ENCODE measurements at places on chromosomes 2 and 18.

DNA sequence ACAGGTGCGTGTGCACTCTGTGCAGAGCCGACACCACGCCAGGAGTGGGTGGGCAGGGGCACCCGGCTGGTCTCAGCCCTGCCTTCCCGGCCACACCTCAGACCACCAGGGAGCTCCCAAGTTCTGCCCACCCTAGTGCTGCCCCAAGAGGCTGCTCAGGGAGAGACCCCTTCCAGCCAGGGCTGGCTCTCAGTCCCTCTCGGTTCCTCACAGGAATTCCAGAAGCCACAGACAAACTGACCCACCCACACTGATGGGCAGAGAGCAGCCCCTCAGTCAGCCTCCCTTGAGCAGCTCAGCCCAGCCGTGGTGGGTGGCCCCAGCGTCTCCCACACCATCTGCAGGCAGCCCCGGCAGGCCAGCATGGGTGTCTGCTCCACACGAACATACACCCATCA lies 33.8 kb downstream of the GPC1 start:
- peak; percentile 7 for DNase-seq

GRCh38 chr18:58362829-58363271 lies 266.0 kb downstream of the ALPK2 start:
- DNase-seq = no peak

DNA sequence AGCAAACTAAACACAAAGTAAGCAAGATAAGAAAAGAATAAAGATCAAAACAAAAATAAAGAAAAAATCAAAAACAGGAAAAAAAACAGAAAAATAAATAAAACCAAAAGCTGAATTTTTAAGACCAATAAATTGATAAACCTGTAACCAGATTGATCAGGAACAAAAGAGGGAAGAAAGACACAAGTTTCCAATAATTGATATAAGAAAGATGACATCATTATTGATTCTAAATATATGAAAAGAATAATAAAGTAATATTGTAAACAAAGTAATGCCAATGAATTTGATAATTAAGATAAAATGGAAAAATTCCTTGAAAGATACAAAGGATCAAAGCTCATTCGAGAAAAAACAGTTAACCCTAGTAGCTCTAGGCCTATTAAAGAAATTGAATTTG lies 394.6 kb upstream of the LRATD1 start:
- DNase-seq = no peak

- DNase-seq = no peak
These were observed 77.2 kb upstream of the STK17B start for GRCh38 chr2:196248467-196249094.

- DNase-seq = no peak
These were observed at the start of gene TMEM178A for GRCh38 chr2:39665811-39666490. TSS of gene TMEM178A (plus strand) at chr2:39665917. CDS start at chr2:39665975, 58 bp downstream.

DNA sequence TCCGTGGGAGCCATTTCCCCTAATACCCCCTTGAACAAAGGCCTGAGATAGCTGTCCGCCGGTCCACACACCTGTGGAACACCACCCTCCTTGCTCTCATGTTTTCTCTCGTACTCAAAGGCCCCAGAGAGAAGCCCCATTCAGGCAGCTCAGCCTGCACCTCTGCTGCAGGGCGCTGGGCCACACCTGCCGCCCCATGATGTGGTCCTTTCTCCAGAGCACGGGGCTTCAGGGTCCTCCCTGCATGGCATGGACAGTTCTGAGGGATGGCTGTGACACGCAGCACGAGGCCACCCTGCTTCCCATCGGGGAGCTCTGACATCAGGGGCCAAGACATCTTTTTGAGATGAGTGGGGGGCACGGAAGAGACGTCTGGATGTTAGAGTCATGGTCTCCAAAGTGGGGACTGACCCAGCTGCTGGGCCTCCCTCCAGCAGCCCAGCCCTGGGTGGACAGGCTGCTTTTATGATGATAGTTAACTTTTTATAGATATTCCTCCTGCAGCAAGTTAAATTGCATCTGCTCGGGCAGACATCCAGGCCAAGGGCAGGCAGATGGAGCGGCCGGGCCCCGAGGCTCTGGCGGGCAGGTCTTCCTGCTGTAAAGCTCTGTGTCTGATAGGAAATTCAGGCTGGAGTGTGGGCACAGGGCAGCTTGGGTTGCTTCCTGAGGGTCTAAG lies 56.7 kb downstream of the SDC1 start:
- DNase-seq = no peak

GRCh38 chr2:148936857-148937450 lies 61.9 kb downstream of the KIF5C start:
- DNase-seq = no peak

GRCh38 chr2:172894689-172895387 lies 159.2 kb downstream of the RAPGEF4 start:
- no peak for DNase-seq

DNA sequence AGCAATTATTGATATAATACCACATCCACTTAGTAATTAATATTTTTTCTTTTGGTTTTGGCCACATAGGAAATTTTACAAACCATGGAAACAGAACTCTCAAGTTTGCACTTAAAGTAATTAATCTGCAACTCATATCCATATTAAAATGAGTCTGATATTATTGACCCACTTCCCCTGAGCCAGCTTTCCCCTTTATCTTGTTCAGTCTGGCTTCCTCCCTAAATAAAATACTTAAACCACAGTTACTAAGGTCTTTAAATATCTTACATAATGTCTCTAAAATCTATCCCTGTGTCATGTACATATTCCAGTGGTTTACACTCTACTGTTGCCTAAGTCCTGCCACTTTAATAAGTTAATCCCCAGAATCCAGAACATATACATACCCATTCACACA lies 564.9 kb upstream of the FSHR start:
- no peak for DNase-seq

GRCh38 chr2:44655401-44655864 lies 286.1 kb upstream of the SIX3 start:
- peak; percentile 78 for DNase-seq

DNA sequence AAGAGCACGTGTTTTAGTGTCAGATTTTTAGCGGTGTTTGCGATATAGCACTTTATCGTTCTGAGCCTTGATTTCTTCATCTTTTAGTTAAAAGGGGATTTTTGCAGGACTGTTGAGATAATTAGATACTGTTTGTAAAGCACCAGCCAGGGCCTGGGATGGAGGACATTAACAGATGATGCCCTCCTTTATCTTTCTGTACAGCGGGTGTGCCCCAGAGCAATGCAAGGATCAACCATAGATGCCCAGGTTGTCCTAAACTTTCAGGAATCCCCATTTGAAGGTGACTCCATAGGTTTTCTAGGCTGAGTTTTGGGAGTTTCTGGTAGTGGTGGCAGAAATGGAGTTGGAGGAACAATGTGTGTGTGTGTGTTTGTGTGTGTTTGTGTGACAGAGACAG lies 97.0 kb upstream of the SPRED2 start:
- DNase-seq = no peak

- DNase-seq = no peak
These were observed 45.6 kb upstream of the ODC1 start for GRCh38 chr2:10493634-10494281.

DNA sequence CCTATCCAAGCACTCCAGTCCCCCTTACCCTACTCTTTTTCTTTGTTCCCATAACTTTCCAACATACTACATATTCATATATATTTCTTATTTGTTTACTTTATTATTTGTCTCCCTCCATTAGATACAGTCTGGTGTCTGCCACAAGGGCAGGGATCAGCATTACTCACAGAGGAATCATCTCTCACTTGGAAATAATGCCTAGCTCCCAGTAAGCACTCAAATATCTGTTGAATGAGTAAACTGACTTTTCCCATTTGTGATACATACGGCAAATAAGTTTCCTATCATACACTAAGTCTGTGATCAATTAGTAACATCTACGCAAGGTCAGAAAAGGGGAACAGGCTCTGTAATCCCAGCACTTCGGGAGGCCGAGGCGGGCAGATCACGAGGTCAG lies 18.7 kb downstream of the C1D start:
- no peak for DNase-seq

- DNase-seq = no peak
These were observed 133.1 kb downstream of the MREG start for GRCh38 chr2:215879977-215880940.

DNA sequence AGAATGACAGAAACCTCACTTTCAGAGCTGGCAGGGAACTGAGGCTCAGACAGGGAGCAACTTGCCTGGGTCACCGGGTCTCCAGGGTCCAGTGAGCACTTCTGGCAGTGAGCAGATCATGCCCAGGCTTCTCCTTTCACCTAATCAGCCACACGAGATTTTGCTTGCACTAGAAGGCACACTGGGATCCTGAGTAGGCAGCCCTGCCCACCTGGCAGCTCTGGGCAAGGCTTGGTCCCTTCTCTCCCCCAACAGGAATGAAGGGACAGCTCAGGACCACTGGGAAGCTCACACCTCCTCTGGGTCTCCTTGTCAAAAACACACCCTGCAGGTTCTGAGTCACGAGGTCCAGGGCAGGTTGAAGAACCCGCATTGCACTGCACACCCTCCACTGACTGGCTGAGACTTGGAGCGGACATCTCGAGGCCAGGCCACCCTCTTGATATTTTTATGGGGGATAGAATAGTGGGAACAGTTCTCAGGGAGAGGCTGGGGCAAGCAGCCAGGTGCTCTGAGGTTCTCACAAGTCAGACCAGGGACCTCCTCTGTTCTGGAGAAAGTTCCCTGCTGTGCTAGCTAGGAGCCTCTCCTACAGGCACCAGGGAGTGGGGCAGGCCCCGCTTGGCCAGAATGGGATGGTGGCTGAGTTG lies 5.7 kb downstream of the MAL start:
- no peak for DNase-seq

GRCh38 chr18:32025744-32026143 lies 7.1 kb downstream of the RNF125 start:
- DNase-seq = no peak

GRCh38 chr2:179513181-179513580 lies 248.5 kb upstream of the SESTD1 start:
- no peak for DNase-seq

- no peak for DNase-seq
These were observed 113.6 kb downstream of the RNF144A start for GRCh38 chr2:7030810-7031209.

DNA sequence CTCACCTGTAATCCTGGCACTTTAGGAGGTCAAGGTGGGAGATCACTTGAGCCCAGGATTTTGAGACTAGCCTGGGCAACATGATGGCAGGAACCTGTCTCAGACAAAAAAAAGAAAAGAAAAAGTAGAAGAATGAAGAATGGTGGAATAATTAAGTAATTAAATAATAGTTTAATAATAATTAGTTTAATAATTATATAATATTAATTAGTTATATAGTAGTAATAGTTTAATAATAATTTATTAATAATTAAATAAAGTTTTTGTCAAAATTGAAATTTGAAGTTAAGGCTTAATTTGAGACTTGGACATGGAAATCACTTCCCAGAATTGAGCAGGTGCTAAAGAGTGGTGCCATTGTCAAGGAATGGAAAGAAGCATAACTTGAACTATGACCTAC lies 52.2 kb upstream of the ABCA12 start:
- no peak for DNase-seq

GRCh38 chr2:100924520-100925451 lies 77.3 kb upstream of the RPL31 start:
- DNase-seq = no peak

- no peak for DNase-seq
These were observed 63.5 kb upstream of the WIPF1 start for GRCh38 chr2:174660984-174661675.

DNA sequence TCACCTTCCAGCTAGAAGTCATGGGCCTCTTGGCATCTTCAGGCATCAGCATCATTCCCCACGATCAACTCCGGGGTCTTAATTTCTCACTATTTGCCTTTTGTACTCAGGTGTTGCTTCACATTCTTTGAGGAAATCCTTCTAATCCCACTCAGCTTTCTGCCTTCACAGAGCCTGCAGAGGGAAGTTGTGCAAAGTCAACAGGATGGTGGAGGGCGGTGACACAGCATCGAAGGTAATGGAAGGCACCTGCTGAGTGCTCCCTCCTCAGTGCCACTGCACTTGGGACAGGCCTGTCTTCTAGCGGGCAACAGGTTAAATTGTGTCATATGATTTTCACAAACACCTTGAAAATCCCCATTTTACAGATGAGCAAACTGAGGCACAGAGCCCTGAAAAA lies 164.0 kb downstream of the EN1 start:
- DNase-seq = no peak

GRCh38 chr2:98377544-98377943 lies 31.3 kb downstream of the CNGA3 start:
- DNase-seq = no peak

DNA sequence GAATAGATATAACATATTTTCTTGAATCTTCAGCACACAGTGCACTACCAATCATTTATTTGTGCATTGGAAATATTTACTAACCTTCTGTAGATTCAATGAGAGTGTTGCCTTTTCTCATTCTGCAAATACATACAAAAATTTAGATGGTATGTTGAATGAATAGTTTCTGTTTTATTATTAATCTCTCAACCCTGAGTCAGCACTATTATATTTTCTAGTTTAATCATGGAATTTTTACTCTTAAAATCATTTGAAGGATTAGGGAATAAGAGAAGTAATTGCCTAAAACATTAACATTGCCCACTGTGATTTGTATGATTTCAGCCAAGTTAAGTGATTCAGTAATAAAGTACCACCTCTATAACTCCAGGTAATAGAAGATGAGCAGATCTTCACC lies 370.2 kb upstream of the CDH7 start:
- no peak for DNase-seq

GRCh38 chr2:238950551-238950950 lies 102.7 kb downstream of the TWIST2 start:
- no peak for DNase-seq

DNA sequence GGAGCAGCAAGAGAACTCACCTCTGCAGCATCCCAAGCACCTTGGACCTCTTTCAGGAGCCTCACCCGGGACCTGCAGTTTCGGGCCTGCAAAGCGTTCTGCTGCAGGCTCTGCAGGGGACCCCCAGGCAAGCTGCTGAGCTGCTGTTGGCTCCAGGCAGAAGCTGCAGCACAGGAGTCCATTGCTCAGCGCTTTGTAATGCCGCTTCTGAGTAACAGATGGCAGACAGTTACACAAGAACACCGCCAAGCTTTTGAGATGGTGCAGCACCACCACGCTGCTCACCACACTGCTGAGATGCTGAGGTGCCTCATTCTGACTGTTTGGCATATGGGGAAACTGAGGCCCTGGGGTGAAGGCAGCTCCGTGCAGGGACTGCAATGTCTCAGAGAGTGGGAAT lies 1.9 kb upstream of the GALNT14 start:
- no peak for DNase-seq

All from HAP-1 (cell line).